ENCODE measurements at places on chromosomes 11 and 22.

- DNase-seq, result no peak
Observed at GRCh38 chr11:3605283-3605662, 36.5 kb downstream of the ART5 start.

- no peak for DNase-seq
Observed at GRCh38 chr11:93348930-93349329, 18.4 kb downstream of the DEUP1 start.

GRCh38 chr11:44521148-44521547, 44.3 kb upstream of the CD82 start:
- DNase-seq, result no peak

DNA sequence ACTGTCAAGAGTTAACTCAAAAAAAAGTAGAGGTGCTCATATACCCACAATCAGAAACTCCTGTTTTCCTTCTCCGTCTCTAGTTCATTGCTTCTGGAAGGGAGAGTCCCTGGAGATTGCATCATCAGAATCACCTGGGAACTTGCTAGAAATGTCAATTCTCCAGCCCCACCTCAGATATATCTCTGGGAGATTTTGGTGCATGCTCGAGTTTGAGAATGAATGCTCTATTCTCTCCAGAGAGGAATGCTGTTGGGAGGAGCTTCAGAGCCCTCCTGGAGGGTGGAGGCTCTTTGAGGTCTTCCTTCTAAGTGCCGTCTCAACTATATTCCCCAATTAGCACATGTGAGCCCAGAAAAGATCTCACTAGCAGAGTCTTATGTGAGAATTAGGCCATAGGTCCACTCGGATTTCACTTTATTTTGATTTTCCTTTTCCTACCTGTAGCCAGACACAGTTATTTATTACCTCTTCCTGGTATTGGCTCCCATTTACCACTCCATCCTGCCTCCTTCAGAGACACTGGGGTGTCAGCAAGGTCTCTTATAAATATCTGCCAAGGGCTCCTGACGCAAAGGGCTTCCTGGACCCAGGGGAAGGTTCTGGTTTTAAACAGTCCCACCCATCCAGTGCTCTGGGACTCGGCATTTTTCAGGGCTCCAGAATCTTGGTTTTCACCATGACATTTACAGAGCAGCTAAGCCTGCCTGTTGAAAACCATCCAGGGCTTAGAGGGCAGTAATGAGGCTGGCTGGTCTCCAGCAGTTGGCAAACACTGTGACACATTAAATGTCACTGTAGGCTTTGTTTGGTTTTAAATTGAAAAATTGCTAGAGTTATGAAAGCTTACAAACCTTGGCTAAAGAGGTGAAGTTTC, 136.2 kb downstream of the CD44 start:
- no peak for DNase-seq

- no peak for DNase-seq
Observed at GRCh38 chr11:2218031-2218633, 46.5 kb upstream of the TH start.

GRCh38 chr11:10114593-10115404, 179.2 kb downstream of the SBF2 start:
- DNase-seq, result no peak

DNA sequence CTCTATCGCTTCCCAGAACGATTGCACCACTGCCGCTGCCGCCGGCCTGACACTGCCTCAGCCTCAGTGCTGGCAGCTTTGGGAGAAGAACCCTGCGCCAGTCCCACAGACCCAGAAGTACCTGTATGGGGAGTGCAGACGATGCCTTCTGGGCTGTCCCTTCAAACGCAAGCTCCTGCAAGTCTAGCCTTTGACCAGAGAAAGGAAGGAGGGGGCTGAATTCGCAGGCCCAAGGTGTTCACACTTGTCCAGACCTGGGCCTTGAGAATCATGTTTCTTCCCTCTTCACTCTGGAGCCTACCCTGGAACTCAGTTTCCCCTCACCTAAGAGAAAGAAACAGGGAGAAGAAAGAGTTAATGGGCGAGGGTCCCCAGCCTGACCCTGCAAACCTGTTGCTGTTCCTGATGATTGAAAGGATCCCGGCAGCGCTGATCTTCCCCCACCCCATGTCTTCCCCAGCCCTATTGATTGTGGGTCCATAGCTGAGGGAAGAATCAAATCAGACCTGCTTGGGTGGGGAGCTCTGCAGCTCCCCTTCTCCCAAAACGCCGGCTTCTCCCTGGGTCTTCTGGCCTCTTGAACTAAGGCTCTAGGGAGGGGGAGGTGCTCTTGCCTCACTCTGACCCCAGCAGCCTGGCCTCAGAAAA, 786 bp upstream of the MCAM start:
- DNase-seq, result no peak

DNA sequence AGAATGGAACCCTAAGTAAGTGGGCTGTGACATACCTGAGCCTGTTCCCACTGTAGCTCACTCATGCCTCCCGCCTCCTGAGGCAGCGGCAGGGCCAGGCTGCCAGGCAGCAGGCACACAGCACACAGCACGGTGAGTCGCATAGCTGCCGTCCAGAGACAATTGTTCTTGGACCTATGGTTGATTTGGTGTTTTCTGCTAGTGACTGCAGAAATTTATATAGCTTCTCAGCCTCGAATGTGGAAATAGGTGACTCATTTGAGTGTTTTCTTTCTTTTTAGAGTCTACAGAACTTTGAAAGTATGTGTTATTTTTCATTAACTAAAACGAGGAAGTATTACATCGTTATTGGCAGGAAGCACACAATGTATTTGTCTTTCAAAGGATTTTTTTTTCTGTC, at the start of gene MMP7:
Gene MMP7, minus strand, starts transcription at position 190 of the 400 bp plus-strand sequence. Its CDS starts 47 bp downstream, at position 143.
- peak; percentile 4 for DNase-seq

DNA sequence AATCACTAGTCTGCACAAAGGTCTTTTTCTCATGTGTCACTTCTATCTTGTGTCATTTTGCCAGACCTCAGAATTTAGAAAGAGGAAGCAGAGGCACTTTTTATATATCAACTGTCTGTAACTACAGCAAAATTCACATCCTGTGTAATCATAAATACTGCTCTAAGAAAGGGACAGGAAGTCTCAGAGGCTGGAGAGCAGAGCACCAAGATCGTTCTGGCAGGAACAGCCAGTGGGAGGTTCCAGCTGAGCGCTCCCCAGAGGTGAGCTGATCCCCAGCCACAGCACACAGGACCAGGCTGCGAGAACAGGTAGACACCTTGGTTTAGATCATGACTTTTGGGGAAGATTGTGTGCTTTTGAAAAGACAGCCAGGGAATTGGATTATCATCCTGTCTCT, at the start of gene MS4A7:
Gene MS4A7, plus strand, starts transcription at position 179 of the 400 bp plus-strand sequence. CDS start 4,610 bp downstream, outside the sequence.
- DNase-seq, result no peak

GRCh38 chr11:74654976-74655375, 62.6 kb downstream of the POLD3 start:
- no peak for DNase-seq

Data from AG04449 (cell line).